ENCODE measurements at places on chromosomes 11 and 22.

DNA sequence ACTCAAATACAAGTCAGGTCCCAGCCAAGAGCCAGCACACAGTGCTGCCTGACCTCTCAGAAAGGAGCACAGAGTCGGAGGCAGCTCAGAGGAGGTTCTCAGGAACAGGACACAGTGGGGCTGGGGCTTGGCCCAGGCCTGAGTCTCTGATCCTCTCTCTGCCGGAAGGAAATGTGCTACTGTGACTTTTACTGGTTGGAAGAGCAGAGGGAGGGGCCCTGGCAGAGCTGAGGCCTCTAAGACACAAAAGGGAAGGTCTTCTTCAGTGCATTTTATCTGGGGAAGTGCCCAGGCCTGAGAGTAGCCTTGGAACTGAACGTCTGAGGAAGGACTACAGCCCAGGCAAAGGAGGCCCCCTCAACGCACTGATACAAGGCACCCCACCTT lies 16.2 kb upstream of the CASTOR1 start:
- DNase-seq, result no peak

- DNase-seq, result no peak
Observed at GRCh38 chr22:19748139-19748538, 12.4 kb upstream of the TBX1 start.

DNA sequence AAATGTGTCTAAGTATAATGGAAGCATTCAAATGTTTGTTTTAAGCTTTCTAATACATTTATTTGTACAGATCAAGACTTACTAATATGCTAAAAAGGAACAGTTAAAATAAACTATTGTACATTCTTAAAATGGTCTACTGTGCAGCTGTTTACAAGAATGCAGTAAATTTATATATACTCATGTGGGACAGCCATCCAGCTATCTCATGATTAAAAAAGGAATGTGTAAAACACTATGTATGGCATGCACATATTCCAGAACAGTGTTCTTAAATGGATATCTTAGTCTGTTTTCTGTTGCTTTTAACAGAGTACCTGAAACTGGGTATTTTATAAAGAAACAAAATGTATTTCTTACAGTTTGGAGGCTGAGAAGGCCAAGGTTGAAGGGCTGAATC lies 30.2 kb upstream of the CSTF3 start:
- no peak for DNase-seq

GRCh38 chr11:6609502-6610015 lies 2.5 kb downstream of the TAF10 start:
- DNase-seq, result no peak

Data from stimulated activated CD4-positive, alpha-beta T cell treated with anti-CD3 and anti-CD28 coated beads, Interleukin-1b, Interleukin-23, amount 100 ng/mL, for 1 hour (primary cell).